ENCODE measurements at places on chromosomes 6 and 20. TPM values are rescaled to one million over a fixed set of nuclear protein-coding genes. Genes with fewer than 3 reads are reported as not detected.

GRCh38 chr6:41780551-41781365 is at the start of gene PRICKLE4:
Gene PRICKLE4, plus strand, starts transcription at chr6:41780782. Its CDS starts 2,692 bp downstream, at chr6:41783474.
- H3K4me1 ChIP-seq: peaks cover 41% of the 10 kb centered on the region
- no peaks in the 10 kb centered on the region for H3K36me3 ChIP-seq
- peak within 1 kb of the TSS; percentile 43 for H3K27ac ChIP-seq
- peak within 1 kb of the TSS; percentile 94 for H3K4me3 ChIP-seq

The ACTL10 gene
- total RNA-seq: 1.0 TPM

The LZTS3 gene
- total RNA-seq: 10.4 TPM

DNA sequence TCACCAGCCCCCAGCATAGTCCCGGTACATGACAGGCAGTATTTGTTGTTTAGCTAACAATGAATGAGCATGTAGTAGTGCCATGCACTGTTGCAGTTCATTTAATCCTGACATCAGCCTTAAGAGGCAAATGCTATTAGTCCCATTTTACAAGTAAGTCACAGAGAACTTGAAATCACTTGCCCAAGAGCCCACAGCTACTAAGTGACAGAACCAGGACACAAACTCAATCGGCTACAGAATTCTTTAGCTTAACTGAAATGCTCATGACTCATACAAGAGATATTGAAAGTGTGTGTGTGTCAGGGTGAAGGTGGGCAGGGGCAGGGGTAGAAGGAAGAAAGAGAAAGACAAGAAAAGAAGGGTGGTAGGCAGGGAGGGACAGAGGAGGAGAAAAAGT is 52.7 kb downstream of the UNC5CL start:
- H3K36me3 ChIP-seq: no peaks in the 10 kb centered on the region
- no peak overlapping the region for H3K27ac ChIP-seq
- DNase-seq: no peak
- peaks cover 7% of the 10 kb centered on the region for H3K27me3 ChIP-seq
- no peak overlapping the region for H3K4me3 ChIP-seq
- H3K4me1 ChIP-seq: no peaks in the 10 kb centered on the region

The ASIP gene
- not detected for total RNA-seq

GRCh38 chr20:62293111-62293784 is 9.5 kb upstream of the ADRM1 start:
- DNase-seq: no peak
- no peak overlapping the region for H3K4me3 ChIP-seq
- no peak overlapping the region for H3K27ac ChIP-seq
- no peaks in the 10 kb centered on the region for H3K27me3 ChIP-seq

The BPI gene
- total RNA-seq: not detected

The MTRF1L gene
- 8.0 TPM for total RNA-seq

The HLA-F gene
- 12.5 TPM for total RNA-seq

DNA sequence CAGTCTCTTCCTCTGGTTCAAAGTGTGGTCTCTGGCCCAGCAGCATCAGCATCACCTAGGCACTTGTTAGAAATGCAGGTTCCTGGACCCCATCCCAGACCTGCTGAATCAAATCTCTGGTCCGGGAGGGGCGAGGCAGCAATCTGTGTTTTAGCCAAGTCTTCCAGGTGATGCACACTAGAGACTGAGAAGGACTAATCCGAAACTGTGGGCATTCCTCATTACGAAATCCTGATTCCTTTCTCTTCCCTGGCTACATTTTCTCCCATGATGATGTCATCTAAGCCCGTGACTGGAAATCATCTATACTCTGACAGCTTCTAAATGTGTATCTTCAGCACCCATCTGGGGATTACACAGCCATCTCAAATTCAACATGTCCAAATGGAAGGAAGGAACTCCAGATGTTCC is 39.7 kb upstream of the PRND start:
- DNase-seq: no peak
- no peak overlapping the region for H3K27ac ChIP-seq

DNA sequence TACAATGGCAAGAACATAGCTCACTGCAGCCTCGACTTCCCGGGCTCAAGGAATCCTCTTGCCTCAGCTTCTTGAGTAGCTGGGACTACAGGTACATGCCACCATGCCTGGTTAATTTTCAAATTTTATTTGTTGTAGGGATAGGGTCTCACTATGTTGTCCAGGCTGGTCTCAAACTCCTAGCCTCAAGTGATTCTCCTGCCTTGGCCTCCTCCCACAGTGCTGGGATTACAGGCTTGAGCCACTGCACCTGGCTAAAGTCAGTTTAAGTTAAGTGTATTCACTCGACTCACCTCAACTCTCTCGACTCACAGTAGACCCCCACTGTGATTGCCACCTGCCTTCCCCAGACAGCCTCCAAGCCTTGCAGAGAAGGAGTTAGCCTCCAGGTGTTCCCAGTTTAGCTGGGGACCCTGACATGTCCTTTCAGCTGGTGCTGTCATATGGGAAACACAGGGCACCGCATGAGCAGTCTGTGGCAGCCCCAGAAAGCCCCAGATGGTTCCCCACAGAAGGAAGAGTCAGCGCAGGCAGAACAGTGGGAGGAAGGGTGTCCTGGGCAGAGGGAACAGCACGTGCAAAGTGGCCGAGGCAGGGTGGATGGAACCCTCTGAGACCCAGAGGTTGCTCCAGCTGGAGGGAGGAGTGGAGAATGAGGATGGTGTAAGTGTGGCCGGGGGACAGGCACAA is 40.4 kb downstream of the CEBPB start:
- no peak overlapping the region for H3K27ac ChIP-seq
- H3K36me3 ChIP-seq: no peaks in the 10 kb centered on the region
- no peaks in the 10 kb centered on the region for H3K27me3 ChIP-seq

DNA sequence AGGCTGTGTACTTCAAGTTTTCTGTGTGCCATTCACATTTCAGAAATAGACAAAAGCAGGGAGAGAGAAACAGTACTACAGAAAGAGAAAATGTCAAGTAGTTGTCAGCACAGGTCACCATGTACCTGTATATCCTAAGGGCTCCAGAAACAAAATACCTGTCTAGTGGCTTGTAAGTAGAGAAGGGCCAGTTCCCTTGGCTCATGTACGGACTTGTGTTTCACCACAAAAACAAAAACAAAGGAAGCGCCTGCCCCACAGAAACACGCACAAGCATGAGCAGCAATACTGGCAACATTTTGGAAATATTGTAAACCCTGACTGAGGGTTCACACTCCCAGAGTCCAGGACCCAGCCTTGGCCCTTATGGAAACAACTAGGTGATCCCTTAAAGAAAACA is 44.3 kb downstream of the CNKSR3 start:
- H3K4me3 ChIP-seq: no peak overlapping the region
- no peaks in the 10 kb centered on the region for H3K36me3 ChIP-seq
- H3K27me3 ChIP-seq: no peaks in the 10 kb centered on the region
- no peak overlapping the region for H3K27ac ChIP-seq
- no peak for DNase-seq

The NUS1 gene
- total RNA-seq: 22.2 TPM

DNA sequence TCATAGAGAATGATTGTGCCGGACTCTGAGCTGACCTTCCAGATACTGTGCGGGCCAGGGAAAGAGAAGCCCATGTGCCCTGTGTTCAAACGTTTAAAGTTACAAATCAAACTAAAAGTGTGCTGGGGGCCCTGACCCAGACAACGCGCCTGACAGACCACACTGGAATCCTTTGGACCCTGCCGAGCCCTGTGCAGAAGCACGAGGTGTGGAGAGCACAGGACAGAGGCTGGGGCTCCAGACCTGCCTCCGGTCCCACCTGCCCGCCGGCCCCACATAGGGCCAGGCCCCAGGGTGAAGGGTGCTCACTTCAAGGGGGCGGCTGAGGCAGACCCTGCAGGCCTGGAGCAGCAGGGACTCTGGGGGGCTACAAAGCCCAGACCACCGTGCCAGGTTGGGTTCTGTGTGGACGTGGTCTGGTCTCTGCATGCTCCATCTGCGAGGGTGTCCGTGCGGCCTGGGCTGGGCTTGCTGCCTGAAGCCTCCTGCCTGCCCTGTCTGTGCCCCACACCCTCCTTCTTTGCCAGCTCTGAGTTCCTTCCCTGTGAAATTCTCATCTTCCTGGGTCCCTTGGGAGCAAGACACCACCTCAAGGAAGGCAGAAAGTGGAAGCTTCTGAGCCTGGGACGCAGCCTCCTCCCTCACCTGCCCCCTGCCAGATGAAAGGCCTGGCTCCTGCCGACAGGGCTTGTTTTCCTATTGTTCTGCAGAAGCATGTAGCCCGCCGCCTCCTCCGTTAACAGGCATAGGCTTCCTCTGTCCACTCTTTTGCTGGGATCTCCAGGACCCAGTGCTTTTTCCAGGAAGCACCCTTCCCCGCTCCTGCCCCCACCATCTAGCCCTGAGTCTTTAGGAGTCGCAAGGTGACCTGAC is 186.2 kb downstream of the ERMARD start:
- H3K4me3 ChIP-seq: no peak overlapping the region
- H3K27ac ChIP-seq: no peak overlapping the region
- H3K36me3 ChIP-seq: no peaks in the 10 kb centered on the region
- no peaks in the 10 kb centered on the region for H3K4me1 ChIP-seq
- DNase-seq: no peak
